HS-27A (cell line): ENCODE measurements at places on chromosomes 5 and 9.
A peak's percentile ranks its signal among the peaks of the same experiment; 100 is the strongest.

DNA sequence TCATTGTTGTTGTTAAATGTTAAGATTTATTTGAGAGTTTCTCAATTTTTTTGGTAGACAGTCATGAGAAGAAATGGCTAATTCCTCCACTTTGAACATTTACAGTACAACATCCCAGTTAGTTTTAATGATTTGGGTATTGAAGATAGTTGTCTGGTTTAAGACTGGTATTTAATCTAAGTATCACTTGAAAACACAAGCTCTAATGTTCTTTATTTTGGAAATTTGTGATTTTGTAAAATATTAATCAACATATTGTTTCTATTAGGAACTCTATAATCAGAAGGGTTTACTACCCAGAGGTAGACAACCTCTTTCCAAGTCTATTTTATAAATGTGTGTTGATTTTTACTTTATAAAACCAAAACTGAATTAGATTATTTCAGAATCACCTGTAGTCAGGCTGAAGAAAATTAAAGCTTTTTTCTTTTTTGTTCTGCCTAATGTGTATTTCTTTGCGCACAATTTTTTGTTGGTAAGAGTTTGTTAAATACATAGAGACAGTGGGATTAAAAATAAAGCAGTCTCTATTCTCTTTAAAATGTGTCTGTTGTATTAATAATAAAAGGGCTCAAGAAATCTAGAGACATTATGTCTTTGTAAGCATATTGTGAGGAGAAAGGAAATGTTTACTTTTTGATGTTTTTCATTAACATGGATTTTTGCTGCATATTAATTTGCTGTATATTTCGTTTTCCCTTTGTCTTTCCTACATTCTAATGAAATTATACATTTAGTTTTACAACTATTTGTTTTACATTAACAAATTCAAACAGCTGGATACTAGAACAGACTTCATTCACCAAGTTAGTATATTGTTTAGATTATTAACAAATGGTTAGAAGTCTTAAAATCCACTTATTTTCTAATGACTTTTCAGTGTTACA is 3.9 kb upstream of the PURA start:
- DNase-seq = no peak

GRCh38 chr9:613771-614347 is 227.6 kb upstream of the DMRT1 start:
- DNase-seq = no peak

DNA sequence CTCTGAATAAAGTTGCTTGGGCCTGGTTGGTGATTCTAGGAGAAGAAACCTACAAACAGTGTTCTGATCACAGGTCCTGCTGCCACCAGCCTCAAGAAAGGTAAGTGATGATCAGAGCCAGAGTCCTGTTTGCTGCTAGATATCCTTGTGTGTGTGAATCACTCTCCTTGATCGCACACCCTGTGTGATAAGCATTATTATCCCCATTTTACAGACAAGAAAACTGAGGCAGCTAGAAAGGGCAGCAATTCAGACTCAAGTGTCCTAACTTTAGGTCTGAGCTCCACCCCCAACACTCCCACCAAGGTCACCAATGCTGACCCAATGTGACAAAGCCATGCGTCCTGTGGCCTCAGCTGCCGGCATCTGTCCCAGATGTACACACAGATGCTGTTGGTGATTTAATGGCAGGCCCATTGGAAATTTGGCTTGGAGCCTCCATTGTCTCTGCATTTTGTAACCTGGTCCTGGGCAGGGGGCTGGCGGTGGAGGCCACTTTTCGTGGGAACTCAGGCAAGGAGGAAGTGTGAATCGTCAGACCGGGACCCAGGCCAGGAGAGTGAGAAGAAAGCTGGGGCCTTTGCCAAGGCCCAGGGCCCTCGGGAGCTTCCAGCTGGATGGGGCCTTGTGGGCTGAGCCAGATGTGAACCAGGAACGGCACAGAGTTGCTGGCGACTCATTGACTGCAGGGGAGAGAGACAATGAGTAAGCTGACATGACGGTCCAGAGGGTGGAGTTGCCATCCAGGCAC is 29.8 kb upstream of the GGTA1 start:
- DNase-seq = peak; percentile 14

DNA sequence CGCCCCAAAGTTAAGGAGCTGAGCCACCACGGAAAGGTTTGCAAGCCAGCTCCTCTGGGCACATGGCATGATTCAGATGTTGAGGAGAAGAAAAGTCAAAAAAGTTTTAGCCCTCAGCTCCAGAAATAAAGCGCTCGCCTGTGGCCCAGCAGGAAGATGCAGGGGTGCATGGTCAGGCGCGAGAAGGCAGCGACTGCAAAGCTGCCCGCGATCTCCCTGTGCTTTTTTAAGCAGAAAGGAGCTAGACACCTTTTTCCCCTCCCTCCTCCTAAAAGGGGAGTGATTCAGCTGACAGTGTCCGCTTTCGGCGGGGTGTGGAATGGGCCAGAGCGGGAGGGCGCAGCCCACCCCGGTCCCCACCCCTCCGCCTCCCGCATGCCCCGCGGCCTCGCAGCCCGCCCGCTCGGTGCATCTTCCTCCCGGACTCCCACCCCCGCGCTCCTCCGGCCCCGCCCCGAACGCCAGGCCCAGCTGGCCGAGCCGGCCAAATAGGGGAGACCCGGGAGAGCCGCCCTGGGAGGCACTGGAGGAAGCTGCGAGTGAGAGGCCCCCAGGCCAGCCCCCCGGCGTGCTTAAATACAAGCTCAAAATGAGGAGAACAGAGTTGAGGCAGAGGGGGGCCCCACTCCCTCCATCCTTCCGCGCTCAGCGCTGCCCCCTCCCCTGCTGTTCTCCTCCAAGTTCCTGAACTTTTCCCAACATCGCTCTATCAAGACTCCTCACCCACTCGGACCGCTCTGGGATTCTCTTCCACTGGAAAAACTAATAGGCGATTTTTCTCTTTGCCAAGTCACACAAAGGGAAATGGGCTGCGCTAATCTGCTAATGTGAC is at the start of gene ADAMTS12:
TSS of gene ADAMTS12 (minus strand) at position 203 of the 832 bp plus-strand sequence. CDS start at position 69, 134 bp downstream.
- DNase-seq = peak; percentile 68

DNA sequence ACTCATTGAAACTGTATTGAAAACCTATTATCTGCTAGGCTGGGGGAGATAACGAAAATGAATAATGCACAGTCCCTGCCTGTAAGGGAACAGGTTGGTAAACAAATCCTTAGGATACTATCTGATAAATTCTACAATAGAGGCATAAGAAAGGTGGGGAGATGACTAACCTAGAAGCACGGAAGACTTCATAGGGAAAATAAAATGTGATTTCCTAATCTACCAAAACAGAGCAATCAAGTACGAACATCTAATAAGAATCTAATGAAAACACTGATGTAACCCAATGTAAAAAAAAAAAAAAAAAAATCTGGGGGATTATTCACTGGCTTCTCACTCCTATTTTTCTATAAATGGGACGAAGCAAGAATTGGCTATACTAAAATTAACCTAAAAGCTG is 124.4 kb downstream of the SLF1 start:
- no peak for DNase-seq

DNA sequence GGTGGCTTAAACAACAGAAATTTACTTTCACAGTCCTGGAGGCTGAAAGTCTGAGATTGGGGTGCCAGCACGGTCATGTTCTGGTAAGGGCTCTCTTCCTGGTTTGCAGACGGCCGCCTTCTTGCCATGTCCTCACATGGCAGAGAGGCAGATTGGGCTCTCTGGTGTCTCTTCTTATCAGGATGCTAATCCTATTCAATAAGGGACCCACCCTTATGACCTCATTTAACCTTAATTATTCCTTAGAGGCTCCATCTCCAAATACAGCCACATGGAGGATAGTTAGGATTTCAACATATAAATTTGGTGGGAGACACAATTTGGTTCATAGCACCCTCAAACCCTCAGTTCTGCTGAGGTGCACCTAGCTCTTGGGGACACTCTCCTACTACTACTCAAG is 180.4 kb downstream of the DAB2IP start:
- no peak for DNase-seq

DNA sequence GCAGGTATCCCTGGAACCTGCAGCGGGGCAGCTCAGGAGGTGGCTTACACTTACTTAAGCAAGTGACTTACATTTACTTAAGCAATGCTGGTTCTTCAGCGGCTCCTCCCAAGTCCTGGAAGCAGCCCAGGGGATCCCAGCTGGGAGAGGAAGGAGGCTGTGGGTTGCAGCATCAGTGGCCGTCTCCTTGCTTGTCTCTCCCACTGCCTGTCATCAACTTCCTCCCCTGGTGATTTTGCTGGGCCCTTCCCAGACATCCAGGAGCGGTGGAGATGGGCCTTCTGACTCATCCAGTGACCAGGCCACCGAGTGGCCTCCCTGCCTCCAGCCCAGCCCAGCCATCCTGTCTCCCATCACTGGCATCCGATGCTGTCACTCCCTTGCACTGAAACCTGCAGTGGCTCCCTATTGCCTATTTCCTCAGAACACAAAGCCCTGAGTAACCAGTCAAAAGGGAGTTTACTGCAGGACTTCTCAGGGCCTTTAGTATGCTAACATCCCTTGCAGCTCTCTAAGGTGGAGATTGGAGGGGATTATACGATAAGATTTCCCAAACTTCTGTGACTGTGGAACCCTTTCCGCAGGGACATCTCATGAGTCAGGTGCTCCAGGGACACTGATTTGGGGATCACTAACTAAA is 155.9 kb upstream of the PHYKPL start:
- DNase-seq = no peak

- no peak for DNase-seq
These were observed 154.3 kb upstream of the KCNN2 start for GRCh38 chr5:114207615-114208014.

GRCh38 chr9:100472268-100472667 is 681 bp upstream of the TMEFF1 start:
- DNase-seq = no peak

DNA sequence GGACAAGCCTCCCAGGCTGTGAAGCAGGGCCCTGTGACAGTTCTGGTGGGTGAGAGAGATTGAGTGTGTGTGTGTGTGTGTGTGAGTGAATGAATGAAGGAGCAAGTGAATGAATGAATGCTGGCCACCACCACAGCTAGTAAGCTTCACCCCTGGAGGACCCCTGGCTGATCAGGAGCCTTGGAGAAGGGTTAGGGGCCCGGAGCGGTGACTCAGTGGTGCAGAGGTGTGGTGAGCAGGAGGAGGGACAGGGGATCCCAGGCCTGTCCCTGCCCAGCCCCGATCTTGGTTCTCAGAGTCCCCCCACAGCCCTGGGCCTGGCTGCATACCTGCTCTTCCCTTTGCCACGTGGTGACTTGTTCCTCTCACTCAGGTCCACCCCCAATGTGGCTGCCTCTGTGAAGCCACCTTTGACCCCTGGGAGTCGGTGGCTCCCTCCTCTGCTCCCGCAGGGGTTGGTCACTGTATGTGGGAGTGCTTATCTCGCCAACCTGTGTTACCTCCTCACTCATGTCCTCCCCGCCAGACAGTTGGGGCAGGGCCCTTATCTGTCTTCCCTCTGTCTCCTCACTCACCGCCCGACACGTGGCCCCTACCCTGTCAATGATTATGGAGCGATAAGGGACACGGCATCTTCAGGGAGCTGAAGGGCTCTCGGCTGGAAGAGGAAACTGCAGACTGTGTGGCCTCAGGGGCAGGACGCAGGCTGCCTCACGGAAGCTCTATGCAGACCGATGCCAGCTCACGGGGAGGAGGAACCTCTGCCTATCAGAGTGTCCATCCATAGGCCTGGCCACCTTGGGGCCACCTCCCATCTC is 99.9 kb upstream of the PITX1 start:
- no peak for DNase-seq

DNA sequence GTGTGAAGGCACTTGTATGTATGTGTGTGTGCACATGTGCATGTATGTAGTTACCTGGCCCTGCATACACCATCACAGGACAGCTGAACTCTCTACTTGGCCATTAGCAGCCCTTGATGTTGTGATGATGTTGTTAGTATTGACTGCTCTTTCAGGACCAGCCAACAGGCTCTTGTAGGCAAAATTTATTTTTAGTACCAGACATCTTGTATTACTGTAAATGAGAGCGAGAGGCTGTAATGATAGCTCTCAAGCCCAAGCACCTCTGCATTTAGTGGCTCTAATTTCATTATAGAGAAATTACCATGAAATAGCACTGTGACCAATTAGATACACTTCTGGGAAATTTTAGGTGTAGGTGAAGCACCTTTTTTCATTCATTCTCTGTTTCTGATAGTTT is 158.0 kb downstream of the SMARCA2 start:
- DNase-seq = no peak

DNA sequence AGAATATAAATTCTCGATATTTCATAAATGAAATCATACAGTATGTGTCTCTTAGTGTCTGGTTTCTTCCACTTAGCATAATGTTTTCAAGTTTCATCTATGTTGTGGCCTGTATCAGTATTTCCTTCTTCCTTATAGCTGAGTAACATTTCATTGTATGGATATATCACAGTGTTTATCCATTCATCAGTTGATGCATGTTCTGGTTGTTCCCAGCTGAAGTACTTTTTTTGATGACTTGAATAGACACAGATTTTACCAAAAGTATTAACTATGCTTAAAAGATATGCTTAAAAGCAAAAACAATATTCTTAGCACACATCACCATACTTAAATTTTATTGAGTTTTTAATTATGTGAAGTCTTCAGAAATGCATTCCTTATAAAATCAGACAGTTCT is 12.7 kb downstream of the RAB14 start:
- no peak for DNase-seq

DNA sequence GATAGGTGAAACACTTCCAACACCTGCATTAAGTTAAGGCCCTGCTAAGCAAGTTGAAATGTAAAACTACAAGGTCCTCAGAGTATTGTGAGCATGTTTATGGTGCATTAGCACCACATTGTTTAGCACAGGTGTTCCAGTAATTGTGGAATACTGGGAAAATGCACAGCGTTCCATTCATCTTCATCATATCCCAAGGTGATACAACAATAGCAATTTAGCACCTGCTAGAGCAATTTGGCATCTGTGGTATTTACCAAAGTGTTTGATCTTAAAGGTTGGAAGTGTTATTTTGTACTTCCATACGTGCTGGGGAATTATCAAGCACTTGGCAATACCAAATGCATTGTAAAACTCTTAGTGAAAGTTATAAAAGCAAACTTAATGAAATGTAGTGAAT is 266.8 kb downstream of the CYLC2 start:
- no peak for DNase-seq

GRCh38 chr5:88545338-88545737 is 276.7 kb upstream of the TMEM161B start:
- no peak for DNase-seq

- no peak for DNase-seq
These were observed 3.5 kb upstream of the EXOSC2 start for GRCh38 chr9:130689937-130690700.

DNA sequence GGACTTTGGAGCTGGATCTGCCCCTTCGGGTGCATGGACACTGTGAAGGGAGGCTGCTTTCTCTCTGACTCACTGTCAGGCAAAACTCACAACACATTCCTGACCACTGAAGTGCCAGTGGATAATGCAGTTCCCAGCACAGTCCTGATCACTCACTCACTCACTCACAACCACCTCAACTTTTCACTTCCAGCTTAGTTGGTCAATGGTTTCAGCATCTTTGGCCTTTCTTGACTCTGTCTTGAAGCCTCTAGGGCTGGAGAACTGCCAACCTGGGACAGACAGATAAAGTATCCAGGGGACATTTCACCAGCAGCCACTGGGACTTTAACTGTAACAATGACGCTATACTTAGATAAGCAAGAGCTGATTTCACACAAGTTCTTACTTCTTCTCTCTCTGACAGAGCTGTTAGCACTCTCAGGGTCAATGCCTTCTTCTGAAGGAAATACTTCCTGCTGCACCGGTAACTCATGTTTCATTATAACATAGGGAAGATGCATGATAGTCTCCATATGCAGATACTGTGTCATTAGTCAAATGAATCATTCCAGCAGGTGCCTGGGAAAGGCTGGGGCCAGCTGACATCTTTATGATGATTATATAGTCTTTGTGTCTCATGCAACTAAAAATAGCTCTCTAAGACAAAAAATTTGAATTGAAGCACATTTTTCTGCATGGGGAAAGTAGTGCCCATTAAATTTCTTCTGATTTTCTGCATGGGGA is 499.0 kb downstream of the SEMA5A start:
- DNase-seq = peak; percentile 97

- DNase-seq = no peak
These were observed 6.6 kb downstream of the TRIO start for GRCh38 chr5:14149672-14150274.
